ENCODE measurements at places on chromosomes 13 and 19.

GRCh38 chr19:30634131-30634830 lies 262.1 kb downstream of the ZNF536 start:
- no peak for DNase-seq

DNA sequence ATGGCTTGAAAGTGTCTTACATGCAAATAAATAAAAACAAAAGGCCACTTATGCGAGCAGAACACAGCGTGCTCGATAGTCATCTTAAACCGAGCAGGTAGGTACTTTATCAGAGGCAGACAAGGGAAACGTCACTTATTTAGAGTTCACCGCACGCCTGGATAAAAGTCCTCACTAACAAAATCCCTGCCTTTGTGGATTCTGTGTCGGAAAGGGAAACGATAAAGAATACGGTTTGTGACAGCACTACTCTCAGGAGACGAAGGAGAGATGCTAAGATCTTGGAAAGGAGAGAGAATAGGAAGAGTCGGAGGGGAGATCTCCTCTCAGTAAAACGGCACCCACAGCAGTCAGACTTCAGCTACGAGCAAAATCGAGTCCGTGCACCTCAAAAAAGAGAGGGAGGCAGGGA lies 581 bp downstream of the RCBTB1 start:
- DNase-seq, result peak; percentile 45

DNA sequence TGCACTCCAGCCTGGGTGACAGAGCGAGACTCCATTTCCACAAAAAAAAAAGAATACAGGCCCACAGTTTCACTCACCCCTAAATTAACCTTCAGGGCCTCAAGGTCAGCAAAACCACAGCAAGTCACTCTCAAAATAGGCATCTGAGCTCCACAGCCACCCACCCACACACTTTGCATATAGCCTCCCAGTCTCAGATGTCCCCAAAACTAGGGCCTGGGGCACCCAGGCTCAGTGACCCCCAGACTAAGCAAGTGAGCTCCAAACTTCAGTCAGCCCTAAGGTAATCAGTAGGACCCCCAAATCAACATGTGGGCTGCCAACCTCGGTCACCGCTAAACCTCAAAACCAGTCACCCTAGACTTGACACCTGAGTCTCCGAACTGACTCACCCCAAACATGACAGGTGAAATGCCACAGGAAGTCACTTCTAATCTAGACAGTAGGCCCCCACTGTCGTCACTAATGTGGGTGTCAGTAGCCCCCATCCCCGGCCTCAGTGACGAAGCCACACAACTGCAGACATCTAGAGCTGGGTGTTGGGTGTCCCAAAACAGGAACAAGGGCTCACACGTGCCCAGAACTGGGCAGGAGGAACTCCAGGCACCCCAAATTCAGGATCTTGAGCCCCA lies 13.9 kb downstream of the RABAC1 start:
- DNase-seq, result no peak

- no peak for DNase-seq
Measured at GRCh38 chr13:114080739-114081561, 51.5 kb downstream of the RASA3 start.

GRCh38 chr19:17135001-17135853 lies 59.6 kb downstream of the MYO9B start:
- peak; percentile 77 for DNase-seq

GRCh38 chr13:43203781-43204180 lies 180.4 kb downstream of the DNAJC15 start:
- DNase-seq, result no peak

DNA sequence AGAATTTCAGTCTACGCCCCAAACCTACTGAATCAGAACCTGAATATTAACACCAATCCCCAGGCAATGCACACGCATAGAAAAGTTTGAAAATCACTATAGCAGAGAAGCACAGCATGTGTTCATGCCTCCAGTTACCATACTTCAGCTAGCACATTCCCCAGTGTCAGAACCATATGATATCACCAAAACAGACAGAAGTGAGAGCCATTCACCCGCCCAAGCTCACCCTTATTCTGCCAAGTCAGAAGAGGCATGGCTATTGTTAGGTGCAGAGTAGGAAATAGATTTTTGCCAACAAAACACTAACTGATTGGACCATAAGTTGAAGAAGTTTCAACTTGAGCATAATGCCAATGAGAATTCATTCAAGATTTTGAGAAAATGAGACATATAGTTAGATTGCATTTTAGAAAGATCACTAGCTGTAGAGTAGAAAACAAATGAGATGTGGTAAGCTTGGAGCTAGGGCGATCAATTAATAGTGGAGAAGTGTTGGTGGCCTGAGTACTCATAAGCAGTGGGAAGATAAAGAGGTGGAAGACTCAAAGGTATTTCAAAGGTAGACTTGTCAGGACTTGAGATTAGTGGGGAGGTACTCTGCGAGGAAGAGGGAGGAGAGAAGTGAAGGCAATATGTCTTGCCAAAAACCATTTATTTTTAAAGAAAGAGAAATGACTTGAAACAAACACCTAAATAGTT lies 492.4 kb downstream of the SUCLA2 start:
- DNase-seq, result no peak

GRCh38 chr13:71803066-71803465 lies 63.9 kb downstream of the DACH1 start:
- DNase-seq, result no peak

DNA sequence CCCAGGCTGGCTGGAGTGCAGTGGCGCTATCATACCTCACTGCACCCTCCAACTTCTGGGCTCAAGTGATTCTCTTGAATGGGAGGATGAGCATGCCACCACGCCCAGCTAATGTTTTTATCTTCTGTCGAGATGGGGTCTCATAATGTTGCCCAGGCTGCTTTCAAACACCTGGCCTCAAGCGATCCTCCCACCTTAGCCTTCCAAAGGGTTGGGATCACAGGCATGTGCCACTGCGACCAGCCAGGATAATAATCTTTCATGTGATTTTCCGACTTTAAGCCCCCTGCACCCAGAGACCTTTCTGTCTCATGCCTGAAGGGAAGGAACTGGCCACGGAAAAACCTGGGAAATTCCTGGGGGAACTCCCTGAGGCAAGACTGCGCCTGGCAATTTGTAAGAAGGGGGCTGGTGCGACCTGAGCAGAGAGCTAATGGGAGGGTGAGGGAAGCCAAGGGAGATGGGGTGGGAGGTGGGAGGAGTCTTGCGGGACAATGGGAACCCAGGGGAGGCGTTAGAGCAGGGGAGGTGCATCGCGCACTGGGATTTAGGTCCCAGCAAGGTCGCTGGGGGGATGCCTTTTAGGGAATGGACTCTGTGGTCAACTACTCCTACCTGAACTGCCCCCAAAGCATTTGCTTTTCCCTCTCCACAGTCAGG lies 1.2 kb upstream of the CCDC124 start:
- peak; percentile 29 for DNase-seq

DNA sequence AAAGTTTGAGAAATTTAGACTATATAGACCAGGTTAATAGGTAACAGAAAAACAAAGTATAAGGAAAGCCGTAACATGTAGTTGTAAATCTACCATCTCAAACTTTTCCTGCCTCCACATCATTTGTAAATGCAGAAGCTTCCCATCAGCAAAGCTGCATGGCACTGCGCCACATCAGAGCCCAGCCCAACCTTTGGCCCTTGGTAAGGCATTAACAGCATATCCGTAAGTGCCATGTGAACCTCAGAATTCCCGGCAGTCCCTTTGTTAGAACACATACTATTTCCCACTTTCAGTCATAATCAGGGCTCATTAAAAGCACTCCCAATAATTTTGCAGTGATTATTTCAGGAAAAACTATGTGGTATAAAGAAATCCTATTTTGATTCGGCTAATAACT lies 51.6 kb downstream of the MPHOSPH8 start:
- no peak for DNase-seq

GRCh38 chr13:41639955-41640780 lies 182.8 kb downstream of the RGCC start:
- no peak for DNase-seq

DNA sequence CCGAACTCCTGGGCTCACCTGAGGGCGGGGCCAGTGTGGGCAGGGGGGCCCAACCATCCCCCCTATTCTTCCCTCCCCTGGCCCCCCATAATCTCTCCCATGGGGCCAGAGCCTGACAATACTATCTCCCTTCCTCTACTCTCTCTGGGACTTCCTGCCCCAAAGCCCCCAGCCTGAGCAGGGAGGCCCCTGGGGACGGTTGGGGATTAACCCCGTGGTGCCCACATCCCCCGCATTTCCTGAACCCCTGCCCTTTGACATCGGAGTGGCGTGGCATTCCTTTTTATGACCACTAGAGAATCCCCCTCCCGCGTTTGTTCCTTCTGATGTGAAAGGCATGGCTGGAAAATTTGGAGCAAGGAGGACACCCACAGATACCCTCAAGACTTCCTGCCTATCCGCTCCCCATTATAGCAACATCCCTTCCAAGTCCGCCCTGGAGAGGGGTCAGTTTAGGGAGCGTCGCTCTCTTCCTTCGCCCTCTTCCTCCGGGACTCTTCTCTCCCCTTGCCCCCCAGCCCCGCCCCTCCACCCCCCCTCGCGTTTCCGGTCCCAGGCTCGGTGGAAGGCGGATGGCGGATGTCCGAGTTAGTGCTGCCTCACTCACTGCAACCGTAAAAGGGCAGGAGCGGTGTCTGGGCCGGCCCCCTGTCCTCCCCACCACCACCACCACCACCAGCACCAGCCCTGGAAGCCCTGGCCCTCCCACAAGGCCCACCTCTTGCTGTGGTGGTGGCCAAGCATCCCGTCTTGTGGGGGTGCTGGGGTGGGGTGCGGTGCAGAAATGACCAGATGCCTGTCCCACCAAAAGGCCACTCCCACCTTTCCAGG lies 1.8 kb downstream of the VASP start:
- DNase-seq, result peak; percentile 52

DNA sequence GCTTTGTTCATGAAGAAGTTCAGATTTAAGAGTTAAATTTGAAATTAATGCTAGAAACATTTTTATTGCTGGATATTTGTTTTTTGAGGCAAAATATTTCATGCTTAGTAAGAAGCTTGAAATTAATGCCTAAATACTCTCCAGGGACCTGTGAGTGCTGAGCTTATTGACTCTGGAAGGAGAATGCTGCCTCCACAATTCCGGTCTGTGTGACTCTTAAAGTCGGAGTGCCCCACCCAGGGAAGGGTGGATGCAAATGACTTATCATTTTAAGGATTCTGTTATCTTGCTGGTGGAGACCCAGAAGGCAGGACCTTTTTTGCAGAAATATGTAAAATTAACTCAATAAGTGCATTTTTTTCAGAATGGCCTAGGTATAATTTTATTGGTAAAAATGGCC lies 143.8 kb upstream of the RXFP2 start:
- no peak for DNase-seq

- DNase-seq, result no peak
Measured at GRCh38 chr13:104286566-104287290, 1220.5 kb upstream of the SLC10A2 start.

DNA sequence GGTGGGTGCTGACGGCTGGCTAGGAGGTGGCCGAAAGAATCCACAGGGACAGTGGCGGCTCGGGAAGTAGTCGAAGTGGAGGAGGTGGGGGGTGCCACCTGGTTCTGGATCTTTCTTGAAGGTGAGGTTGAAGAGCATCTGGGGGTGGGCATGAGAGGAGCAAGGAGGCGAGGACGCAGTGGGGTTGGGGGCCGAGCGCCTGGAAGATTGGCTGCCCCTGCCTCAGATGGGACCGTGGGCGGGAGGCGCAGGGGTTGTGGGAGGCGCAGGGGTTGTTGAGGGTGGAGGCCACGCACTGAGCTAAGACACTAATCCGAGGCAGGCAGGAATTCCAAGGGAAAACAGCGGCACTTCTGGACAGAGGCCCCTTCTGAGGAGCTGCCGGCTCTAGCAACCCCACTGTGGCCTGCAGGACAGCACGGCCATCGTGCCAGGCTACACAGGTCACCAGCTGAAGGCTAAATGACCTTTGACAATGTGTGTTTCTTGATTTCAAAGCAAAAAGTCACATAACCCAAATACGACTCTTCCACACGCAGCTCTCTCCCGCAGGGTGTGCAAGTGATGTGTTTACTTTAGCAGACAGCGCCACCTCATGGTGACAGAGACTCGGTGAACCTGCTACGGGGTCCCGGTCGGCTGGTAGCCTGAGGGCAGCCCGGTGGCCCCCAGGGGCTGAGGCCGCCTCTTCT lies 44.1 kb upstream of the RANBP3 start:
- peak; percentile 82 for DNase-seq

DNA sequence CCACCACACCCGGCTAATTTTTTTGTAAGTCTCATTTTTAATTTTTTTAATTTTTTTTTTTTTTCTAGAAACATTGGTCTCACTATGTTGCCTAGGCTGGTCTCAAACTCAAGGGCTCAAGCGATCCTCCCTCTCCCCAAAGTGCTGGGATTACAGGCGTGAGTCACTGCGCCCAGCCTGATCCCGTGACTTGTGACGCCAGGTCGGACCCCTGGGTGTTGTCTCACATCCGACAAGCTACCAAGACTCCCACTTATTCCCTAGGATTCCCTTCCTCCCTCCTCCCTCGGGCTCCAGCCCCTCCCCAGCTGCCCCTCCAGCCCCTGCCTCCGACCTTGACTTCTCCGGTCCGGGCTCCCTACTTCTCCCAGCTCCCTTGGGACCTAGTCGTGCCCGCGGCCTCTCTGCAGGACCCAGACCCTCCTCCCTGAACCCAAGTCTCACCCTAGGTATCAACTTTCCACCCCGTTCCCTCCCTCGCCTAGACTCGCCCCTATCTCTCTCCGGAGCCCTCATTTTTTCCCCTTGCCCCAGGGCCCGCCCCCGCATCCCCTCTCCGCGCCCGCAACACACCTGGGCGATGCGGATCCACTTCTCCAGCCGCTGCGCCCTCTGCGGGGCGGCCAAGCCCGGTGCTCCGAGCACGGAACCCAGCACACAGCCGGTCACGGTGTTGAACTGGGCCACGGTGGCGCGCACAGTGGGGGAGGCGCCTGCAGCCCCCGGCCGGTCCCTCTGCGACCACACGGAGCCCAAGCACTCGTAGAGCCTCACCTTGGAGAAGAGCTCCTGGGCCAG lies 13.1 kb downstream of the RGL3 start:
- DNase-seq, result no peak

DNA sequence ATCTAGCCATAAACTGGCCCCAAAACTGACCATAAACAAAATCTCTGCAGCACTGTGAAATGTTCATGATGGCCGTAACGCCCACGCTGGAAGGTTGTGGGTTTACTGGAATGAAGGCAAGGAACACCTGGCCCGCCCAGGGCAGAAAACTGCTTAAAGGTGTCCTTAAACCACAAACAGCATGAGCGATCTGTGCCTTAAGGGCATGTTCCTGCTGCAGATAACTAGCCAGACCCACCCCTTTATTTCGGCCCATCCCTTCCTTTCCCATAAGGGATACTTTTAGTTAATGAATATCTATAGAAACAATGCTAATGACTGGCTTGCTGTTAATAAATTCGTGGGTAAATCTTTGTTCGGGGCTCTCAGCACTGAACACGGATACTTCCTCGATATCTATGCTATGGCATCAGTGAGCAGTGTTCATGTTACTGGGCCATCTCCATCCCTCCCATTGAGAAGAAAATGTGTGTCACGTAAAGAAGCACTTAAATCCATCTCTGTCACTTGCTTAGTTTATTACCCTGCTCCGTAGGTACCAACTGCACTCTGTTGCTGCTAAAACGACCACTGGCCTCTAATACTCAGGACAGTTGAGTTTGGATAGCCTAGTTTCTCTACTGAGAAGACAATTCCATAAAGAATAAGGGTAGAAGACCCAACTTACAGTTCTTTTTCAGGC lies 5.3 kb downstream of the ATP7B start:
- no peak for DNase-seq
